ENCODE measurements at places on chromosomes 12 and 14. TPM values are rescaled to one million over a fixed set of nuclear protein-coding genes. Genes with fewer than 3 reads are reported as not detected.
A peak's percentile ranks its signal among the peaks of the same experiment; 100 is the strongest.

DNA sequence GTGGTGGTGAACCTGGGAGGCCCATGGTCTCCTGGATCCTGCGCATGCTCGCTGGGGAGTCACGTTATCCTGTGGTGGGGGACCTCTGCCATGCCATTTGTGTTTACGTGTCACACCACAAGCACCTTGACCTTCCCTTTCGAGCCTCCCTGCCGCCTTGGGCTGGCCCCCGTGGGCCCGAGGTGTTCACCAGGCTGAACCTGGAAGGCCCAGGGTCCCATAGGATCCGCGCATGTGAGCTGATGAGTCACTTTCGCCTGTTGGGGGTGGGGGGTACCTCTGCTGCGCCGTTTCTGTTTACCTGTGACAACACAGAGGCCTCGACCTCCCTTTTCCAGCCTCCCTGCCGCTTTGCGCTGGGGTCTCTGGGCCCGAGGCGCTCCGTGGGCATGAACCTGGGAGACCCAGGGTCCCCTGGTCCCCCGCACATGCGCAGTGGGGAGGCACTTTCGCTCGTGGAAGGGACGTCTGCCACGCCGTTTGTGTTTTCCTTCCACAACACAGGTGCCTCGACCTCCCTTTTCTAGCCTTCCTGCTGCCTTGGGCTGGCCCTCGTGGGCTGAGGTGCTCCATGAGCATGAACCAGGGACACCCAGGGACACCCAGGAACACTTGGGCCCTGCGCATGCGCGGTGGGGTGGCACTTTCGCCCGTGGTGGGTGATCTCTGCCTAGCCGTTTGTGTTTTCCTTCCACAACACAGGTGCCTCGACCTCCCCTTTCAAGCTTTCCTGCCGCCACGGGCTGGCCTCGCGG is 334.1 kb downstream of the ALG10 start:
- H3K27ac ChIP-seq: no peak overlapping the region
- no peaks in the 10 kb centered on the region for H3K36me3 ChIP-seq
- 0 out of 2 replicates have a peak, but pooled peaks cover 8% of the 10 kb centered on the region for H3K4me1 ChIP-seq
- peak overlapping the region; percentile 63 for H3K4me3 ChIP-seq

DNA sequence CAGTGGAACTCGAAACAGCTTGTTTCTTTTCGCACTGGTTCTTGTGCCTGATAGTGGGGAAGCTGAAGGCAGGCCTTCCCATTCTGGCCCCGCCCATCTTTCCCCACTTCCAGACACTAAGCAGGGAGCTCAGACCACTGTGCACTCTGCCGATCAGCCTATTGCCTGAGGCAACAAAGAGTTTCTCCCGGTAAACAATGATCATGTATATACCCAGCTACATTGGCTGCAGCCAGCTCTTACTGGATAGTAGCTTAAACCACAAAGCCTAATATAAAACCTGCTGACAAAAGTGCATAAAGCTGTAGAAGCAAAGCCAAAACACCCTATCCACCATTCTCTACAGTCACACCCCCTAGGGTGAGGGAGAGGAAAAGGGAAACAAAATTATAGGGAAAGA is 24.7 kb upstream of the GLIPR1 start:
- DNase-seq: no peak
- no peaks in the 10 kb centered on the region for H3K36me3 ChIP-seq
- no peak overlapping the region for H3K4me3 ChIP-seq
- H3K27ac ChIP-seq: no peak overlapping the region

DNA sequence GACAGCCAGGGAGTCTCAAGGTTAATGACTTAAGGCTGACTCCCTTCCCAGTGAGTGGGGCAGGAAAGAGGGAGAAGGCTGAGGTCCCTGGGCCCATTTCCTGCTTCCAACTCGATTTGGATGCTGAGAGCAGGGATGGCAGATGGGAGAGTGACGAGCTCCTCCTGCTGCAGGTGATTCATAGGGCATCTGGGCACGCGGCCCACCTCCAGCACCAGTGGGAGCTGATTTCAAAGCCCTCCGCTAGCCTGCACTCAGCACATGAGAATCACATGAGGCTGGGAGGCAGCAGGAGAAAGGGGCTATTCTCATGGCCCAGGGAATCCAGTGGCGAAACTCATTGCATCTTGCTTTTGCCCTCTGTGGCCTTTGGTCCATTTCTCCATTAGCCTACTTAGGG is 90.8 kb downstream of the SSPN start:
- no peaks in the 10 kb centered on the region for H3K36me3 ChIP-seq
- DNase-seq: peak; percentile 28
- no peaks in the 10 kb centered on the region for H3K4me1 ChIP-seq

GRCh38 chr12:53955776-53956250 is 1.1 kb downstream of the HOXC12 start:
- no peak overlapping the region for H3K4me3 ChIP-seq
- no peaks in the 10 kb centered on the region for H3K27me3 ChIP-seq
- DNase-seq: no peak
- no peak overlapping the region for H3K27ac ChIP-seq
- no peaks in the 10 kb centered on the region for H3K4me1 ChIP-seq
- no peaks in the 10 kb centered on the region for H3K36me3 ChIP-seq

GRCh38 chr12:38555620-38556591 is 239.3 kb downstream of the ALG10B start:
- no peak overlapping the region for H3K4me3 ChIP-seq
- no peak overlapping the region for H3K27ac ChIP-seq
- H3K36me3 ChIP-seq: no peaks in the 10 kb centered on the region
- H3K4me1 ChIP-seq: peaks cover 3% of the 10 kb centered on the region
- no peaks in the 10 kb centered on the region for H3K27me3 ChIP-seq

GRCh38 chr12:121284551-121285390 is 11.7 kb downstream of the CAMKK2 start:
- no peak for DNase-seq
- H3K27ac ChIP-seq: no peak overlapping the region
- no peaks in the 10 kb centered on the region for H3K36me3 ChIP-seq
- H3K4me3 ChIP-seq: no peak overlapping the region
- H3K4me1 ChIP-seq: no peaks in the 10 kb centered on the region
- H3K27me3 ChIP-seq: no peaks in the 10 kb centered on the region

HOXC13 gene
- total RNA-seq: 9.0 TPM

GRCh38 chr12:51388846-51389245 is 2.4 kb downstream of the GALNT6 start:
- no peak for DNase-seq
- H3K27ac ChIP-seq: peak overlapping the region; percentile 97
- no peaks in the 10 kb centered on the region for H3K36me3 ChIP-seq
- no peaks in the 10 kb centered on the region for H3K27me3 ChIP-seq

DNA sequence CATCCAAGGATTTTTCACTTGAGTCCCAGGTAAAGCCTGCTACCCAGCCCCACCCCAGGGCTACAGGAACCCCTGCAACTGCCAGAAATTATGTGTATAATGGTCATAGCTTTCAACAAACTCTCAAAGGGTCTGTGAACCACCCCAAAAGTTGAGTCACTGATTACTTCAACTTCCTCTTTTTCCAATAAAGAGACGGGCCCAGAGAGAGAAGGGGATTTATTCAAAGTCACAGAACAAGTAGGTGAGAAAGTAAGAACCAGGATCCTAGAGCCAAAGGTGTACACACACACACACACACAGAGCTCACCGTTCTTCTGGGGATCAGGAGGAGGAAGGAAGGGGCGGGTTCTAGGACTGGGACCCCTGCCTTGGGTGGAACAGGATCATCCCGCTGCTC is 4.8 kb upstream of the ITPK1 start:
- peaks cover 7% of the 10 kb centered on the region for H3K4me1 ChIP-seq
- no peak overlapping the region for H3K27ac ChIP-seq
- no peaks in the 10 kb centered on the region for H3K27me3 ChIP-seq
- H3K4me3 ChIP-seq: no peak overlapping the region

OR4E2 gene
- not detected for total RNA-seq

DNA sequence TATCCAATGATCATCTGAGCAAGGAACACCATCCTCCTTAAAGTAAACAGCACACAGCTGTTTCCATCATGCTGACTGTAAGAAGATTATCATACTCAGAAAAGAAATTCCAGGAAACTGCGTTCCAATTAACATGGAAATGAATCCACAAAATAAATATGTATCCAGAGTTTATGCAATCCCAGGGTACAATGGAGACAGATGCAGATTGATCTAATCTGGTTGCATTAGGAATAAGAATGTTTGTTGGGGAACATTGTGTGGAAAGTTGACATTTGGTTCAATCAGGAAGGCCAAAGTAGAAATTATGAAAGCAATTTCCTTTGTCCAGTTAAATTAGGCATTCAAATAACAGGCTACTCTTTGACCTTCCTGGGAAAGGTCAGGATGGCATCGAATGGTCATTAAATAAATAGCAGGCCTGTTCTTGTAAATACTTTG is 236.9 kb upstream of the AMIGO2 start:
- DNase-seq: no peak
- no peaks in the 10 kb centered on the region for H3K4me1 ChIP-seq
- no peak overlapping the region for H3K27ac ChIP-seq
- H3K36me3 ChIP-seq: no peaks in the 10 kb centered on the region

- no peaks in the 10 kb centered on the region for H3K27me3 ChIP-seq
- DNase-seq: no peak
- peaks cover 48% of the 10 kb centered on the region for H3K36me3 ChIP-seq
- H3K27ac ChIP-seq: no peak overlapping the region
- peaks cover 26% of the 10 kb centered on the region for H3K4me1 ChIP-seq
- H3K4me3 ChIP-seq: no peak overlapping the region
Measured at GRCh38 chr12:56161690-56162351, 3.7 kb downstream of the MYL6 start.

KERA gene
- total RNA-seq: not detected

PAPOLA gene
- total RNA-seq: 123 TPM

- DNase-seq: peak; percentile 19
- H3K27me3 ChIP-seq: no peaks in the 10 kb centered on the region
- H3K4me1 ChIP-seq: no peaks in the 10 kb centered on the region
Measured at GRCh38 chr12:15404485-15404884, 82.2 kb downstream of the PTPRO start.

- peaks cover 82% of the 10 kb centered on the region for H3K36me3 ChIP-seq
- no peaks in the 10 kb centered on the region for H3K4me1 ChIP-seq
- H3K4me3 ChIP-seq: no peak overlapping the region
- H3K27me3 ChIP-seq: no peaks in the 10 kb centered on the region
- no peak overlapping the region for H3K27ac ChIP-seq
Measured at GRCh38 chr12:48693572-48693971, 11.5 kb upstream of the KANSL2 start.

DNA sequence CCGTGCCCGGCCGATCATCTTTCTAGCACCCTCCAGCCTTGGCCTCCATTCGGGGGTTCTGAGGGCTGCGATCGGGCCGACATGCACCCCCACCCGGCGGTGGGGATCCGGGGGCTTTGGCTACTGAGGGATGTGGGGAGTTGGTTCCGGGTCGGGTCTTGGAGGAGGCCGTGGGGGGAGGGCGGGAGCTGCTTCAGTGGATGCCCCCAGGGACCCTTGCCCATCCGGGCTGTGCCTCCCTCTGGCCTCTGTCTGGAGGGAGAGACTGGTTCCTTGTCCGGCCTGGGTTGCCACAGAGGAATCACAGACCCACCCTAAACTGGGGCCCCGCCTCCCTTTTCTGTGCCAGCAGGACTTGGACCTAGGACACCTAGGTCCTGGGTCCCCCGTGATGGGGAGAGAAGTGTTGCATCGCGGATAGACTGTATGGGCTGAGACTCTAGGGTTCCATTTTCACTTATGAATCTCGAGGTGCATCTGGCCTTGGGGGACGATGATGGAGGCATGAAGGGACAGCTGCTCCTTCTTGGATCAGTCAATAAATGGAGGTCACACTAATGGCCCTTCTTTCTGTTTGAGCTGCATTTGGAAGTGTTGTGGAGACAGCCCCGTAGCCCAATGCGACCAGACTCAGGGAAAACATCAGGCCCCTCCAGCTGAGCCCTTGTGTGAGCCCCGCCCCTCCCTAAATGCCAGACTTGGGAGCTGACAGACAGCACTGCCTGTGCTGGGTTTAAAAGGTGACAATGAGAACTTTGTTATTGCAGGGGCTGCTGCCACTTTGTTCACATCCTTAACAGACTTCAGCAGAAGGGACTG is 577 bp downstream of the DTX3 start:
- peak overlapping the region; percentile 81 for H3K4me3 ChIP-seq
- H3K27me3 ChIP-seq: no peaks in the 10 kb centered on the region
- H3K27ac ChIP-seq: no peak overlapping the region
- peaks cover 16% of the 10 kb centered on the region for H3K4me1 ChIP-seq
- H3K36me3 ChIP-seq: peaks cover 9% of the 10 kb centered on the region

GRCh38 chr14:105311838-105312237 is 2.7 kb upstream of the PACS2 start:
- H3K36me3 ChIP-seq: no peaks in the 10 kb centered on the region
- H3K4me3 ChIP-seq: no peak overlapping the region
- no peaks in the 10 kb centered on the region for H3K27me3 ChIP-seq
- DNase-seq: no peak
- H3K4me1 ChIP-seq: peaks cover 17% of the 10 kb centered on the region

GRCh38 chr12:51404627-51405026 is 13.4 kb upstream of the GALNT6 start:
- H3K4me3 ChIP-seq: no peak overlapping the region
- H3K27me3 ChIP-seq: no peaks in the 10 kb centered on the region
- H3K4me1 ChIP-seq: no peaks in the 10 kb centered on the region
- no peak for DNase-seq
- H3K36me3 ChIP-seq: no peaks in the 10 kb centered on the region
- H3K27ac ChIP-seq: no peak overlapping the region
